ENCODE measurements at places on chromosomes 3 and 15. TPM values are rescaled to one million over a fixed set of nuclear protein-coding genes. Genes with fewer than 3 reads are reported as not detected.

LRRC15 gene
- polyA plus RNA-seq, result not detected

IL17RD gene
- polyA plus RNA-seq, result not detected

RTP3 gene
- polyA plus RNA-seq, result not detected

RASGRF1 gene
- polyA plus RNA-seq, result not detected

SLC7A14 gene
- not detected for polyA plus RNA-seq
